ENCODE measurements at places on chromosomes 12 and 14.

DNA sequence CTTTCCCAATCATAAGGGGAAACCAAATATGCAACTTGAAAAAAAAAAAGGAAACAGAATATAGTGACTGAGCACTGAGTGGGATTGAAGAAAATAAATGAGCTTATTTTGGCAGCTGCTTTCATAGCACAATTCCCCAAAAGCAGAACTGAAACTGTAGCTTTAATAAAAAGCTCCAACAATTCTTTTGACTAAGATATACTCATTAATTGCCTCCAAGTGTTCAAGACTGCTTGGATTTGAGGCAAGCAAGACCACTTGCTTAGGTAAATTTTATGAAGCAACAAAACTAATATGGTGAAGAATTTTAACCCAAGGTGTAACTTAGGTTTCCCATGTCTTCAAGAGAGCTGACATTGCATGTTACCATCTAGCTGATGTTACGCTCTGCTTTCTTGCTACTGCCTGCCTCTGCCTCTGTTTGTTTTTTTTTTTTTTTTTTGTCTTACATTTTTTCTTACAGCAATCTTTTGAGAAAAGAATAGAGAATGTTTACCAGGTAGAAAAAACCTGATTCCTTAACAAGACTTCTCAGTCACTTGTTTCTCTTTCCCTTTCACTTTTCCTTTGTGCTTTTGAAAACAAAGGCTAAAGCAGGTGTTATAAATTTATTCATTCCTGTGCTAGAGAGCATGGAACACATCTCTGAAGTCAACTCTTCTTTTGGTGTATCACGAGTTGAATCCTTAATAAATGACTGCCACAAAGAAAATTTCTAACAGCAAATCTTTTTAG lies 134.4 kb downstream of the BCAT1 start:
- no peak for DNase-seq

- DNase-seq: no peak
Measured at GRCh38 chr12:57166971-57167371, 19.6 kb upstream of the LRP1-AS start.

- DNase-seq: no peak
Measured at GRCh38 chr12:116765271-116765670, 27.2 kb downstream of the RNFT2 start.

GRCh38 chr14:82432301-82433105 lies 898.9 kb upstream of the SEL1L start:
- no peak for DNase-seq

DNA sequence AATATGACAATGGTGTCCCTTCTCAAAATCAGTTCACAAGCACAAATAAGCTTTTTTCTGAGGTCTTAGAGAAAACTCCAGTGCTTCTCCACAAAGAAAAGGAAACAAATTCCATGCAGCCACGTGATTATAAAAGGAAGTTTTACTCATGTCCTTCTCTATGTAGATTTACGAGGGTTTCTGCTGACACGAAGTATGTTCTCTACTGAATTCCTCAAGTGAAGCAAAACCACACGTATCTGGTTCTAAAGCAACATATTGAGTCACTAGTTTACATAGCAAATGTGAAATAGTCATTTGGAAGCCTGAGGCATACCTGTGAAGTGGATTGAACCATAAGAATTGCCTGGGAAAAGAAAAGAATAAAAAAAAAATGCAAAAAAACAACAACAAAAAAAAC lies 31.9 kb downstream of the BMP4 start:
- no peak for DNase-seq

DNA sequence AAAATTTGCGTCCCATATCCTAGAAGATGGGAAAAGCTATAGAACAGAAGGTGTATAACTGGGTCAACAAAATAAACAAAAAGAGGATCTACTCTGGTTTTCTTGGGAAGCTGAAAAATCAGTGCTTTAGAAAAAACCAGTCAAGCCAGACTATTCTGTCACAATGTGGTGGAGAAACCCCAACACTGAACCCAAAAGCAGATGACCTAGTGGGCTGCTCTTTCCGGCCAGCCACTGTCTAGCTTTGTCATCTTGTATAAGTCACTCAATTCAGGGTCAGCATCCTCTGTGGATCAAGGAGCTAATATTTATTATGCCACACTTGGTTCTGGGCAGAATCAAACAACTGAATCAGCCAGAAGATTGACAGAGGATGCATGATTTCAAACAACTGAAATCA lies 26.6 kb upstream of the TMCC3 start:
- no peak for DNase-seq

DNA sequence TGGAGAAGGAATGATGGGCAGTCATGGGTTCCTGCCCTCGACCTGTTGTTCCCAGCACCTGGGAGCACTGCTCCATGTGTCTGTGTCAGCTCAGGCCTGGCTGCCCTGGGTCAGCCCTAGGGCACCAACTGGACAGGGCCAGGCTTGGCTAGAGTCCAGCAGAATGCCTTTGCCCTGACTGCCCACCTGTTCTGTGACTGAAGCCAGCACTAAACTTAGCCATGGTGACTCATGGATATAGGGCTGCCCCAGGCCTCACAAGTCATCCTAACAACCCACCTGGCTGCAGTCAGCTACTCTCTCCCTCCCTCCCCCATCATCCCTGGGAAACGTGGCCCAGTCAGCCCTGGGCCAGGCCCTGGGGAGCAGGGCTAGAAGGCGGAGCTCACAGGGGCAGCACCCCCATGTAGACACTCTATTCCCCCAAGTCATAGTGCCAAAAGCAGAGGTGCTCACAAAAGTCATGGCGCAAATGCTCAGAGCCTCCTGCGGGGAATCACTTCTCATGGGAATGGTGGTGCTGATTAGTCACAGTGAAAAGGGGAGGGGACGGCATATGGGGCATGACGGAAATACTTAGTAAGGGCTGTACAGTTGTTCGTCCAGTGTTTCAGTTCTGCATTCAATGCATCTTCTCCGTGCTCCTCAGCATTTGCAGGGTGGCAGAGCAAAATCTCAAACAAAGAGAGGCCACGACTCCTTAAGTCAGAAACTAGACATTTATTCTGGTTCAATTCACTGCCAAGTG lies 52.0 kb upstream of the NTF3 start:
- no peak for DNase-seq

DNA sequence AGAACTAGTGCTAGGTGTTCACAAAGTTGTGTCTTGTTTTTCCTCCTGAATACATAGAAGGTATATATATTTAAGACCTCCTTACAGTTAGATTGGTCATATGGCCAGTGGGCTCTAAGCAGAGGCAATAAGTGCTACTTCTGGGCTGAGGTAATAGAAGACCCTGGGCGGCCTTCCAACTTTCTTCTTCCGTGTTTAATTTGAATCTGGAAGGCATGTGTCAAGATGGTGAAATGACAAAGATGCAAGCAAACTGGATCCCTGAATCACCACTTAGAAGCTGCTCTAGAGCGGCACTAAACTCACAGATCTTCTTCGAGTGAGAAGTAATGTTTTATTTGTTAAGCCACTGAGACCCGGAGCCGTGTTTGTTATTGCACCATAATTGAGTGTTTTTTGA lies 201.0 kb upstream of the GZMB start:
- no peak for DNase-seq

DNA sequence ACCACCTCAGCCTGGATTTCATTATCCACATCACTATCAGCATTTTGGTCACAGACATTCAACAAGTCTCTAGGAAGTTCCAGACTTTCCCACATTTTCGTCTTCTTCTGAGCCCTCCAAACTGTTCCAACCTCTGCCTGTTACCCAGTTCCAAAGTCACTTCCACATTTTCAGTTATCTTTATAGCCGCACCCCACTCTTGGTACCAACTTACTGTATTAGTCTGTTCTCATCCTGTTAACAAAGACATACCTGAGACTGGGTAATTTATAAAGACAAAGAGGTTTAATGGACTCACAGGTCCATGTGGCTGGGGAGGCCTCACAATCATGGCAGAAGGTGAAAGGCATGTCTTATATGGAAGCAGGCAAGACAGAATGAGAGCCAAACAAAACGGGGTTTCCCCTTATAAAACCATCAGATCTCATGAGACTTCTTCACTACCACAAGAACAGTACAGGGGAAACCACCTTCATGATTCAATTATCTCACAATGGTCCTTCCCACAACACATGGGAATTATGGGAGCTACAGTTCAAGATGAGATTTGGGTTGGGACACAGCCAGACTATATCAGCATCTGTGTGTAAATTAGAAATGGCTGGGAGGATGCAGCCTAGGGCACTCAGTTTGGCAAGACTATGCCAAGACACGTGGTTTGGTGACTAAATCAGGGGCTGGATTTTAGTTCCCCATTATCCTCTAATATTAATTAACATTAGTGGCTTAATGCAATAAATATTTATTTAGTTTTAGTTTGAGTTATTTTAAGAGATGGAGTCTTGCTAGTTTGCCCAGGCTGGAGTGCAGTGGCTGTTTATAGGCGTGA lies 16.2 kb upstream of the FUT8 start:
- DNase-seq: no peak

DNA sequence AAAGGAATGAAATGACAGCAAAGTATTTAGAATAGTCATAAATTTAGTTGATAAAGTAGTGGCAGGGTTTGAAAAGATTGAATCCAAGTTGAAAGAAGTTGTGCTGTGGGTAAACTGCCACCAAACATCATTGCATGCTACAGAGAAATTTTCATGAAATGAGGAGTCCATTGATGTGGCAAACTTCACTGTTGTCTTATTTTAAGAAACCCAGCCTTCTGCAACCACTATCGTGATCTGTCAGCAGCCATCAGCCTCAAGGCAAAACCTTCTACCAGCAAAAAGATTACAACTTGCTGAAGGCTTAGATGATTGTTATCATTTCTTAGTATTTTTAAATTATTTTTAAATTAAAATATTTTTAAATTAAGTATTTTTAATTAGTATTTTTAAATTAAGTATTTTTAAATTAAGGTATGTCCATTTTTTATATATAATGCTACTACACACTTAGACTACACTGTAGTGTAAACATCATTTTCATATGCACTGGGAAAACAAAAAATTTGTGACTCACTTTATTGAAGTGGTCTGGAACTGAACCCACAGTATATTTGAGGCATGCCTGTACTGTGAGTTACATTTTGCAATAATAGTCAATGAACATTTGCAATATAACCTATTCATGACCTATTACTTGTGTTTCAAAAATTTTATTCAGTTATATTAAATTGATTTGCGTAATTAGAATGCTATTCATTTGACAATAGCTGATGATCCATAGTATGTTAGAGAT lies 67.2 kb upstream of the SYT1 start:
- no peak for DNase-seq

GRCh38 chr12:31323391-31324115 lies 2.4 kb downstream of the SINHCAF start:
- DNase-seq: no peak

DNA sequence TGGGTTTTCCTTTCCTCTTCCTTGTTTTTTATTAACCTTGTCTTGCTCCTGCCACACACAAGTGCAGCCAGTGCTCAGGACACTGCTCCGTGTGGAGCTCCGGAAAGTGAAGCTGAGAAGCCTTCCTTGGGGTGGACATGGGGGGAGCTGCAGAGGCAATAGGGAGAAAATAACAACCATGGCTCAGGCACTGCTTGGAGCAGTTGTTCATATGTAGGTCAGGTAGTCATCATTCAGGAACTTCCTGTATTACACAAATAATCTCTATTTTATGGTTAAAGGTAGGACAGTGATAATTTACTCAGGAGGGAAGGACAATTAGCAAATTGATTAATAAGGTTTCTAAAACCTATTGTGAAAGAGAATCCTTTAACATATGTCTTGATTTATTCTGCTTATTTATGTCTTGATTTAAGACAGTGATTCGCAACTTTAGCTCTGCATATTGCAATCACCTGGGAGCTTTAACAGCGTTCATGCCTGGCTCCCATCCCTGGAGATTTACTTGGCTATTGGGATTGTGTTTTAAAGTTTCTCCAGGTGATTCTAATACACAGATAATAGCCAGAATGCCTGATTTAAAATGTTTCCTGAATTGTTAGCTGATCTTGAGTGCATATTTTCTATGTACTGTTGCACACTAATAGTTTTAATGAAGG lies 92.1 kb downstream of the ETV6 start:
- DNase-seq: no peak

GRCh38 chr14:100022772-100023451 lies 42.3 kb upstream of the EVL start:
- no peak for DNase-seq

DNA sequence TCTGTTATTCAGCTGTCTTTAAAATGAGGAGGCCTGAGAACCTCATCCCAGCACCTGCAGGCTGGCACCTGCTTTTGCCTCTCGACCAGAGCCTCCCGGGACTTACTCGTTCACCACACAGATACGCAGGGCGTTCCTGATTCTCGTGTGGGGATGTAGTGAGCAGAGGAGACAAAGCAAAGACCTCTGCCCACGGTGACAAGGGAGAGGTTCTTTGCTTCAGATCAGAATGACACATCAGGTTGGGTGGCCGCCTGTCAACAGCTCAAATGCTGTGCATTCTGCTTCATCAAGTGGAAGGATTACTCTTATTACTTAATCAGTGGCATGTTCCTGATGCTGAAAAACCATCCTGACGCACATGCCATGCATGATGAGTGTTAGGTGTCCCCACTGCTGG lies 24.4 kb downstream of the DEGS2 start:
- DNase-seq: no peak

- DNase-seq: no peak
Measured at GRCh38 chr12:100833282-100833681, 38.7 kb downstream of the ANO4 start.

DNA sequence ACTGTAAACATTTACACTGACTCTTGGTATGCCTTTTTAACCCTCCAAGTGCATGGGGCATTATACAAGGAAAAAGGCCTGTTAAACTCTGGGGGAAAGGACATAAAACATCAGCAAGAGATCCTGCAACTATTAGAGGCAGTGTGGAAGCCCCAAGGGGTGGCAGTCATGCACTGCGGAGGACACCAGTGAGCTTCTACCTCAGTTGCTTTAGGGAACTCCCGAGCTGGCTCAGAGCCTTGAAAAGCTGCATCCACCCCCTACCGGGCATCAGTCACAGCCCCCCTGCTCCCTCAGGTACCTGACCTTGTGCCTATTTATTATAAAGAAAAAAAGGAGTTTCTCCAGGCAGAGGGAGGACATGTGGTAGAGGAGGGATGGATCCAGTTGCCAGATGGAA lies 695.6 kb upstream of the LMO3 start:
- DNase-seq: no peak

GRCh38 chr14:85445151-85445795 lies 84.7 kb upstream of the FLRT2 start:
- no peak for DNase-seq

DNA sequence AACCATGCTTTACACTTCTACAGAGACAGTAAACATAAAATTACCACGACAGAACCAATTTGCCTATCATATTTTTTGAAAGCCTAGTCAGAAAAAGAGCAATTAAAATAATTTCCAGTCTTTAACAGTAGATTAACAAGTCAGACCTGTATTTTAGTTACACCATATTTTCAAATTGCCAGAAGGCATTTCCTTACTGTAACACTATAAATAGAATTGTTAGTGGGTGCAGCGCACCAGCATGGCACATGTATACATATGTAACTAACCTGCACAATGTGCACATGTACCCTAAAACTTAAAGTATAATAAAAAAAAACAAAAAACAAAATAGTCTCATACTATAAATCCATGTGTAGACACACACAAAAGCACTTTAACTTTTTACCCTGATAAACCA lies 16.0 kb downstream of the SOS2 start:
- no peak for DNase-seq

GRCh38 chr14:60648249-60648933 lies 886 bp downstream of the SIX1 start:
- no peak for DNase-seq

All from hippocampal formation (tissue), 2 donors.